ENCODE measurements at places on chromosomes 11 and 22. TPM values are rescaled to one million over a fixed set of nuclear protein-coding genes. Genes with fewer than 3 reads are reported as not detected.

NPAS4 gene
- not detected for total RNA-seq

DRAP1 gene
- total RNA-seq: 62.9 TPM

DNA sequence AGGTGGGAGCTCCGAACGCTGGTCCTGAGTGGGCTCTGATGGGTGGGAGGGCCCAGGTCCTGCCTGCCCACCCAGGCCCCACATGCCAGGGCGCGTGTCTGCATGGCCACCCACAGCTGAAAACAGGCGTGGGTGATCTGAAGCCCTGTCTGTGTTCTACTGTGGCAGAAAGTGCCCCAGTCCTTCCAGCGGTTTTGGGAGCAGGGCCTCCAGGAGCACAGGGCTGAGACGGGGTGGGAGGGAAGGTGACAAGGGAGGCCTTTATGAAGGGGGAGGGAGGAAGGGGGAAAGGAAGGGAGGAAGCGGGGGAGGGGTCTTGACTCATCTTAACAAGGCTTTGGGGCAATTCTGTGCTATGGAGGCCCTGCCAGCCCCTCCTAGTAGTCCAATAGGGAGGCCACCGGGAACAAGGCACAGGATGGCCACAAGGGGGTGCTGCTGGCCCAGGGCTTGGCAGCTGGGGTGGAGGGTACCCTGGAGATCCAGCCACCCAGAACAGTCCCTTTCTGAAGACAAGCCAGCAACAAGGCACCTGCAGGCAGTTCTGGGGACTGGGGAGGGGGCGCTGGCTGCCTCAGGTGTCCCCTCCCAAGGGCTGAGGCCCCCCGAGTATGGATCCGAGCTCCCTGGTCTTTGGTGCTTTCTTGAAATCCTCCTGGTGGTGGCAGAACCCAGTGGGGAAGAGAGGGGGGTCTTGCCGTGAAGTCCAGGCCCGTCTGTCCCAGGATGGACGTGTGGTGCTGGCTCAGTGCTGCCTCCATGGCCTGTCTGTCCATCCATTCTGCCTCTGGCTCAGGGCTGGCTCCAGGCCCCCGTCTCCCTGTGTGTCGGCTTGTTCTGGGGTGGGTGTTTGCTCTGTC, 6.3 kb upstream of the FADS3 start:
- DNase-seq: peak; percentile 78

DNA sequence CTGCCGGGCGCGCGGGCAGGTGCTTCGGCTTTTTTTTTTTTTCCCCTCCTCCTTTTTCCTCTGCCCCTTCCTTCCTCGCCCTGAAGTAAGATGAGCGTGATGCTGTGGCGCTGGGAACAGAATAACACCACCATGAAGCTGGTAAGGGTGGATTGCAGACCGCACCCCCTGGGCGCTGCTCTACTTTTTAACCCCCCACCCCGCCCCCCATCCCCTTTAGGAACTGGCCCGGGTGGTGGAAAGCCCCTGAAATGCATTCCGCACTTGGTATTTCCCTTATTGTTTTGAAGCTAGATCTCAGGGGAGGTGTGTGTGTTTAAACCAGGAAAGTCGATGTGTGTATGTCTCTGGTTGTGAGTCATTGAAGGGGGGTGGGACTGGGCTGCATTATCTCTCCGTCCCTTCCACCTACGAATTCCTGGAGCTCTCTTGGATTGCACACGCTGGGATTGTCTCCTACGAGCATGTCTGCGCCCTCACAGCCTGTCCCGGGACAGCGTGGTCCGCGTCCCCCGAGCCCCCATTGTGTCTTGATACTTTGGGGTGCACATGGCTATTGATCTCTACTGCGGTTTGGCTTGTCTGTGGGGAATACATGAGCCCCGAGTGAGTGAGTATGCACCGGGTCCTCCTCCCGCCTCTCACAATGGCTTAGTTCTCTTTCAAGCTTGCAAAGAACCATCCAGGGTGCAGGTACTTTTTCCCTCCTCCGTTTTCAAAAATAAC, 64.9 kb downstream of the NAV2 start:
- peak; percentile 71 for DNase-seq

P4HA3 gene
- not detected for total RNA-seq

GRCh38 chr22:36267058-36267457, 14.1 kb downstream of the APOL1 start:
- DNase-seq: no peak

DNA sequence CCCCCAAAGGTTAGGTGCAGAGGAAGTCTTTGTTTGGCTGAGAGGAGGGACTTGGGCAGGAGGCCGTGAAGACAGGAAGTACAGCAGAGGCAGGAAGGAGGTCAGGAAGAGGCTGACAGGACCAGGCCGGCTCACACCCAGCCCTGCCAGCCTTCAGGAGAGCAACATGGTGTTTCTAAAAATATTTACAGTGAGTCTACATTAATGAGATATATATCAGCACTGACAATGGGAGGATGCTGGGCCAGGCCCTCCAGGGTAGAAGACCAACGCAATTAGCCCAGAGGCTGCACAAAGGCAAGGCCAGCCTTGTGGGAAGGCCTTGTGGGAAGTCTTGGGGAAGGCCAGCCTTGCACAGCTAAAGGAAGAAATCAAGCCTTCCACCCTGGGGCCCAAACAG, 7.9 kb upstream of the APLNR start:
- DNase-seq: no peak

OR51E2 gene
- not detected for total RNA-seq

DNA sequence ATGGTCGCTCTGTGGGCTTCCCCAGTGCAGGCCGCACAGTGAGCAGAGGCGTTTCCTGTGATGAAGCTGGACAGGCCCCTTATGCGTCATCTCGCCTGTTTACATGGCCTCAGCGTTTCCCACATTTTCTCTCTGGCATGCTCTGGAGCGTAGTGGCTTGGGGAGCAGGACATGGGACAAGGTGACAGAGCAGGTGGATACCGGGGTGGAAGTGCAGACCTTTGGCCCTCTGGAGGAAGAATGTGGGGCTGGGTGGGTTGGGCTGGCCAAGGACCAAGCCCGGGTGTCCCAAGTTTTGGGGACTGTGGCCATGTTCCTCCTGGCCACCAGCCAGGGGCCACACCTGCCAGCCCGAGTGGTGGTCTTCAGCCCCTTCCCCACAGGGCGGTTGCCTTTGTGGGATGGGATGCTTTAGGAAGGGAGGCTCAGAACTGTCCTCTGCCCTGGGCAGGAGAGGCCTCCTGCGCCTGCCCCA, 446.6 kb downstream of the TBC1D22A start:
- DNase-seq: no peak

- DNase-seq: no peak
Observed at GRCh38 chr11:95680169-95680929, 109.2 kb downstream of the FAM76B start.

KAT5 gene
- 142 TPM for total RNA-seq

DNA sequence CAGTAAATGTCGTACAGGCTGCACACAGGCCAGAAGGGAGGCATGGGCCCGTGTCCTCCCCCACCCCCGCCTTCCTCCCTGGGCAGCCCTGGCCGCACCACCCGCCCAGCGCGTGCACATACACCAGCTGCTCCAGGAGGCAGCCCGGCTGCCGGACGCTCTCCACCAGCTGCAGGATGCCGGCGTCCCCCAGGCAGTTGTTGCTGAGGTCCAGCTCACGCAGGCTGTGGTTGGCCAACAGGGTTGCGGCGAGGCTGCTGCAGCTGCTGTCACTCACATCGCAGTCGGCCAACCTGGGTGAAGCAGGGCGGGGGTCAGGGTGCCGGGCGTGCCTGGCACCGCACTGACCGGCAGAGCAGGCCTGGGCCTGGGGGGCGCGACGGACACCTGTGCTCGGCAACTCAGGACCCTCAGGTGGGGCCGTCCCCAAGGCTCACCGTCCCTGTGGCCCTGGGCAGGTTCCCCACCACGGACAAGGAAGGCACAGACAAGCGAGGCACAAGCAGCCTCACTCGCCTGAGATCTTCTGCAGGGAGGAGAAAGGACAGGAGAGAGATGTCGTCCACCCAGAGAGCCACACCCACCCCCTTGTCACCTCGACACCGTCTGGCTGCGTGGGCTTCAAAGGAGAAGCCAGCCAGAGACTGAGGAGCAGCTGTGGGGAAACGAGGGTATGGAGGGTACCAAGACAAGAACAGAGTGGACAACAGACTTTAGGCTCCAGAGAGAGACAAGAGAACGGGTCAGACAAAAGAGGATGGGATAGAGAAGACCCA, 12.1 kb downstream of the RNH1 start:
- DNase-seq: peak; percentile 14

GRCh38 chr22:37753746-37754145, 54.0 kb upstream of the GCAT start:
- no peak for DNase-seq

DNA sequence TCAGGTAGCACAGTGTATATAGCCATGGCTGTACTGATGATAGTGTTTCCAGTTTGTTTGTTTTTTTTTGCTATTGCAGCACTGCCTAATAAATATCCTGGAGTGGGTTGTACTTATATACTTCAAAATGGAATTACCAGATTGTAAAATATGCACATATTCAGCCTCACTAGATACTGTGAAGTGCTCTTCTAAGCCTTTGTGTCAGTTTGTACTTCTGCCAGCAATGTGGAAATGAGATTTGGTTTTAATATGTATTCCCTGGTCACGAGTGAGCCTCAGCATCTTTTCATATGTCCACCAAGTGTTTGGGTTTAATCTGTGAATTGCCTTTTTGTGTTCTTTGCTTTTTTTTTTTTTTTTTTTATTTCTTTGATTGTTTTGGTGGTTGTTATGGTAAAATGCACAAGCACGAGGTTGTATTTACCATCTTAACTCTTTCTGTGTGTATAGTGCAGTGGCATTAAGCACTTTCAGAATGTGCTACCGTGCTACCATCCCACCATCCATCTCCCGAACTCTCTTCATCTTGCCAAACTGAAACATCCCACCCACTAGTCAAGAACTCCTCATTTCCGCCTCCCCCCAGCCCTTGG, 34.9 kb downstream of the ST3GAL4 start:
- no peak for DNase-seq

SCN3B gene
- total RNA-seq: not detected

DNA sequence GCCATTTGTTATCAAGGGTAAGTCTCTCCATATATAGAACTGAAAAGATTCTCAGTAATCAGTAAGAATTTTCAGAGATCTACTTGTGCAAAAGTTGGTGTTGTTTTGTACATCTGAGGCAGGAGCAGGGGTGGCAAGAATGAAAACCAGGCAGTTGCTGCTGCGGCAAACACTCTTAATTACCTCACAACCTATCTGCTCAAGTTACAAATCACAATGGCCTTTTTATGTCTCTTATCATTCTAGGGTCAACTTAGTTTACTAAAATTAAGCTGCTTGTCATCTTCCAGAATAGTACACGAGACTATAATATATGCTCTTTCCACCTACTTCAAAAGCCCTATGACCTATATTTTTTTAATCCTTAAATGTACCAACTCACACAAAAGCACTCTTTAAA, 14.3 kb upstream of the FSHB start:
- DNase-seq: no peak

CRACR2B gene
- 9.7 TPM for total RNA-seq

DNA sequence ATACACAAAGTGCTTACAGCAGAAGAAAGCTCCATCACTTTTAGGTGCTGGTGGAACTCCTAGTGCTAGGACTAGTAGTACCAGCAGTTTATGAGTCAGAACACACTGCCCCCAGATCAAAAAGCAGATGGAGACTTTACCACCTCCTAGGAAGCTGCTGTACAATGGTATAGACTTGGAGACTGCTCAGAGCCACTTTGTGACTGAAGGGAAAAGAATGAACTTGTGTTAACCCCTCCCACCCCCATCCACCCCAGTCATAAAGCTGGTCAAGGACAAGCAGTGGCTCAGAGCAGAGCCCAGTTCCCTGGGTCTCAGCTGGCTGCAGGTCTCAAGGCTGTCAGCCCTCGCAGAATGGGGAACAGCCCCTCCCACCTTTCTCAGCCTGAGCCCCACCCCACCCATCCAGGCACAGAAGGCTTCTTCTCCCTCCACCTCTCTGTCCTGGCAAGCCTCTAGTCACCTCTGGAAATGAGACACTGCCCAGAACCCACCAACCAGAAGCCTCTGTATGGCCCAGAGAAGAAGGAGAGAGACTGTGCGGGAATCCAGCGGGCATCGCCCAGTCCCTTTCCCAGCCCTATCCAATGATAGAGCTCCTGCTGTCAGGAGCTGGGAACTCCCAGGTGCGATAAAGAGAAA, 23.8 kb downstream of the PACSIN2 start:
- no peak for DNase-seq

DNA sequence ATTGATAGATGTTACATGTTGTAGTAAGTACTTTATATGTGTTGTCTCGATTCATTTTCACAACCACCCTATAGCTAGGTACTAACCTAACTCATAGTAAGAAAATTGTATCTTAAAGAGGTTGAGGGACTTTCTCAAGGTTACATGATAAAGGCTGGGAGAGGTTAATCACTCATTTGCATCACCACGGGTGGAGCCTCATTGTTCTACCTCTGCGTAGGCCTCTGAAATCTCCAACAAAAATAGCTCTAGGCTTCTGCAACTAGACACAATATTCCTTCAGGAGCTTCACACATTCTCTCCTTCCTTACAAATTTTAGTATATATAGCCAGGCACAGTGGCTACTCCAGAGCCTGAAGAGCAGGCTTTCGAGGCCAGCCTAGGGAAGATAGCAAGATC, 408.9 kb upstream of the ANO5 start:
- DNase-seq: no peak

GRCh38 chr11:45512471-45513148, 152.8 kb downstream of the CHST1 start:
- DNase-seq: no peak

- DNase-seq: no peak
Observed at GRCh38 chr11:129145276-129145675, 46.8 kb downstream of the ARHGAP32 start.

DNA sequence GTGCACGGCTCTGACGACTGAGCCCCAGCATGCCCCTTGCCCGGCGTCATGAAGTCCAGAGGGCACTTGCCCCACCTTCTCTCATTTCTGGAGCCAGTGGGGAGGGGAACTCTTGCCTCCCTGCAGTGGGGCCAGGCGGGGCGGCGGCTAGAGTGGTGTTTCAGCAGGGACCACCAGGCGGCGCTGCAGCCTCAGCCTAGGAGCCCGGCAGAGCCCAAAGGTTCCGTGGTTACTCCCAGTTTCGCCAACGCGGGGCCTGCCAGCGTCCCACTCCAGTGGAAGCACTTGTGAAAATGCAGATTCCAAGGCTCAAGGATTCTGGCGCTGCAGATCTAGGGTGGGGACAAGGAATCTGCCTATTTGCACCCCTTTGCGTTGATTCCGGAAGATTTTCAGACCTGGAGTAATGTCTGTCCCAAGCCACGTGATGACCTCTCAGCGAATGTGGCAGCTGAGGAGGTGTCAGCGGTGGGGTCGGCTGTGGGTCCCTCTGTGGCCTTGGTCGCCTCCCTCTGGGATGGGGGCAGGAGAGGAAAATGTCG, 55.7 kb downstream of the CD82 start:
- peak; percentile 70 for DNase-seq

DNA sequence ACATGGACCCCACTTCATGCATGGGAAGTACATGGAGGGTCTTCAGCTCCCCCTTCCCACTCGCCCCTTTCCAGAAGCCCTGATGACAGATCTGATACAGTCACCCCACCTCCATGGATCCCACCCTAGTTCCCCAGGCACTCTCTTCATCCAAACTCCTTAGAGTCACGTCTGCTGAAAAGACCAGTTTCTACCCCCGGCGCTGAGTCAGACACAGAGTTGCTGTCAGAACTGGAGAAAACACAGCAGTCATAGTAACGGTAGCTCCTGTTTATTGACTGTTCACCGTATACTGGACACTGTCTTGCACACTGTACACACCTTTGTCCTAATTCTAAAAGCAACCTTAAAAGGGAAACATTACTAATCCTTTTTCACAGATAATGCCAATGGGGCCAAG, 29.1 kb downstream of the DRD2 start:
- no peak for DNase-seq
